Lower leg skin (tissue), 4 donors: ENCODE measurements at places on chromosomes 1 and 21.

DNA sequence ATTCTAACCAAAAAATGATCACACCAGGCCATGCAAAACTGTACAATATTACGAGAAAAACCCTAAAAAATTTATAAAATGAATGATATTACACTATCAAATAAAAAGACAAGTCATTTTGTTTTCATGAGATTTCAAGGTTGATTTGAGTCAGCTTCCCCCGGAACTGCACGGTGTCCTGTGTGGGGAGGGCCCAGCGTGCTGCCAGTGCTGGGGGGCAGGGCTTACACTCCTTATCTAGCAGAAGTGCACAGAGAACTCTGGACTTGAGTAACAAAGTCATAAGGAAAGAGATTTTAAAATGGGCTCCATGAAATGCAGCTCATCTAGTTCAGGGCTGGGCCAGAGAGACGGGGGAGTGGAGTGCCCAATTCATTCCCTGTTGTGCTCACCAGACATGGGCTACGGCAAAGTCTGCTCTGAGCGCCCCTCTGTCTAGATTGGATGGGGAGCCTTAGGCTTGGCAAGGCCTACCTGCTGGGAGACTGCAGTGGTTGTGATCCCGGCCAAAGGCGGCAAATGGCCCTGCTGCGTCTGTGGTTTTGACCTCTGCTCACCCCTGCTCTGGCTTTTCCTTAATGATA is 50.1 kb downstream of the COQ8A start:
- DNase-seq, result no peak

DNA sequence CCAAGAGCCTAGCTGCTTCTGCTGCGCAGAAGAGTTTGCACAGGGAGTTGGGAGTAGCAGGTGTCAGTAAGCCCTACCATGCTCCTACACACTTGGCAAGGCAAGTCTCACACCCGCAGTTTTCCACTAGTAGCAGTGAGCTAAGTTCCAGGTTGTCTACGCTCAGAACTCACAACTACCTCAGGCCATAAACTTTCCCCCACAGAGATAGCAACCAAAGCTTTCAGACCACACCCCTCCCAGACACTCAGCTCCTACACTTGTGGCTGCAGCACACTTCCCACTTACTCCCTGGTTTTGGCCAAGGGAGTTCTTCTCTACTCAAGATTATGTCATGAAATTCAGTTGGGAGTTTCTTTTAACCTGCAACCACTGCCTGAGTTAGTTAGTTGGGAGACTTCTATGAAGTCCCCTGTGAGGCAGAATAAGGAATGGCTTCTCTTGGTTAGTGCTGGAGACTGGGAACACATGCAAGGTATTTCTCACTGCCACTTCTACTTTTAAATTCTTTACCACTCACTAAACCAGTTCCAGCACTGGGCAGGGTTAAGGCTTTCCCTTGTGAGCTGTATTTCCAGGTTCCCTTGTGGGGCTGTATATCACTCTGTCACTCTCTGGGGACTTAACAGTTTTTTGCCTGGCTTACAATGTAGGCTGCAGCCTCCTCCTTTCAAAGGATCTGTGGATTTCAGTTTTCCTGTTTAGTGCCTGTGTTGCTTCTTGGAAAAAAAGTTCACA is 18.3 kb upstream of the MAB21L3 start:
- DNase-seq, result no peak

- no peak for DNase-seq
Observed at GRCh38 chr1:179794669-179795068, 51.6 kb downstream of the FAM163A start.

GRCh38 chr1:53590531-53591515 is 131.6 kb downstream of the DMRTB1 start:
- DNase-seq, result peak; percentile 56

DNA sequence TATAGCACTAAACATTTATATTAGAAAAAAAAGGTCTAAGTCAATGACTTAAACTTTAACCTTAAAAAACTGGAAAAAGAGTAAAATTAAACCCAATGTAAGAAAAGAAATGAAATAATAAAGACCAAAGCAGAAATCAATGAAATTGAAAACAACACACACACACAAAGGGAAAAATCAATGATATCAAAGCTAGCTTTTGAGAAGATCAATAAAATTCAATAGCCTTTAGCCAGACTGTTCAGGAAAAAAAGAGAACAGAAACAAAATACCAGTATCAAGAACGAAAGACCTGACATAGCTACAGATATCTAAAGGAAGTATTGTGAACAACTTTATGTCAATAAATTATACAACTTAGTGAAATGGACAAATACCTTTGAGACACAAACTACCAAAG is 7.1 kb downstream of the DHCR24 start:
- no peak for DNase-seq

DNA sequence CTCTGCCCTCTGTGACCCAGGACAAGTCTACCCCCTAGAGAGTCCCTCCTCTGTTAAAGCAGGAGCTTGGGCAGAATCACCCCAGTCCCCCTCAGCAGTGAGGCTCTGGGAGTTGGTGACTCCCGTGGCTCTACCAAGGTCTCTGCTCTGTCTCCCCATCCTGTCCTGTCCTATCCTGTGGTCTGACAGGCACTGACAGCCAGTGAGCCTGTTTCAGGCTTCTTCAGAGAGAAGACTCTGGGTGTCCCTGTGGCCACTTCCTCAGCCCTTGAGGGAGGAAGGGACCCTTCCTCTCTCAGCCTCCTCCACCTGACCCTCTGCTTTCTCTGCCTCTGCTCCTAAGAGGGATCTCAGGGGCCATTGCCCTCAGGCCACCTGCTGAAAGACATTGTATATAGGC is 148.7 kb downstream of the FCRL5 start:
- no peak for DNase-seq

DNA sequence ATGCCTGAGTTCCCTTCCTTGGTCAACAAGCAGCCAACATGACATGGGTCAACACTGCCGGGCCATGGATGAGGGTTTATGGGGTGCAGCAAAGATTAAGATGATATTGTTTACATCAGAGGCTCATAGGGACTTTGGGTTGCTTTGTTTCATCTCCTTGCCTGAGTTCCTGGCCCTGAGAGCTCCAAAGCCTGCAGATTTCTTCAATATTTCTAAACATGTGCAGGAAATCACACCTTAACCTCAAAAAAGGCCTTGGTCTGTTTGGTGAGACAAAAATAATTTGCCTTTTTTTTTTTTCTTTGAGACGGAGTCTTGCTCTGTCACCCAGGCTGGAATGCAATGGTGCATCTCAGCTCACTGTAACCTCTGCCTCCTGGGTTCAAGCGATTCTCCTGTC is 876 bp downstream of the SLAMF8 start:
- no peak for DNase-seq

DNA sequence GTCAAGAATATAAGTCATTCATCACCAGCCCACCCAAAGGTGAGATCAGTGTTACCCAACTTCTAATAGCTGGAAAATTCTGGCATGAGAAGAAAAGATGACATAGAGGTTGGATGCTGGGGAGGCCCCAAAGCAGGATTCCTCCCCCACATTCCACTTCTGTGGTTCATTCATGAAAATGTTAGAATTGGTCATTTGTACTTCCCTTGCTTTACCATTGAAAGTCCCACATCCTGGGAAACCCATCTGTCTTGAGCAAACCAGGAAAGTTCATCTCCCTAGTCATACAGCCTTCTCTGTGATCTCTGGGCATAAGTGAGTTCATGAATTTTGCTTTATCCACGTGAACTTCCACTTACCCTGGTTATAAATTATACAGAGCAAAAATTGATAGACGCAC is 66.8 kb downstream of the SERINC2 start:
- DNase-seq, result no peak

GRCh38 chr1:31155216-31155806 is 84.4 kb downstream of the NKAIN1 start:
- peak; percentile 92 for DNase-seq

GRCh38 chr21:15531986-15532385 is 197.8 kb upstream of the USP25 start:
- DNase-seq, result no peak

DNA sequence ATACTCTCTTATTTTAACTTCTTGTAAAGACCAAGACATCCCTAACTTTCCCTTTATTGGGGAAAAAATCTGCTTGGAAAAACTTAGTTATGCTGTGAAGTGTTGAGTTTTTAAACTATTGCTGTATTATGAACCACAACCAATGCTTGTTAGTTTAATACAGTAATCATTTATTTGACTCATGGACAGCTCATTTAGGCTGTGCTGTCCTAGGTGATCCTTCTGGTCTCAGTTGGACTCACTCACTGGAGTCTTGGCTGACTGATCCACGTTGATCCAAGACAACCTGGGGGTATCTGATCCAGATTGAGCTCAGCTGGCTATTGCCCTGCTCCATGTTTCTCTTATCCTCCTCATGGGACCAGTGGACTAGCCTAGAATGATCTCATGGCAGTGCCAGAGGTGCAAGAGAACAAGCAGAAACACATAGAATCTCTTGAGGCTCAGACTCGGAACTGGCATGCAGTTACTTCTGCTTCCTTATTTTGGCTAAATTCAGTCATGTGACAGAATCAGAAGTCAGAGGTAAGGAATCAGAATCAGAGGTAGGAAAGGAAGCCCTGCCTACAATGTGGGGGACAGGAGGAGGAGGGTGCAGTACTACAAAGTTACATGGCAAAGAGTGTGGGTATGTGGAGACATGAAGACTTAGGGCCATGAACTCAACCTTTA is 156.5 kb downstream of the FGGY start:
- no peak for DNase-seq

GRCh38 chr1:147808025-147808424 is 47.6 kb upstream of the GJA5 start:
- DNase-seq, result no peak

- no peak for DNase-seq
Observed at GRCh38 chr21:38849776-38850175, 44.0 kb downstream of the ETS2 start.

- DNase-seq, result peak; percentile 81
Observed at GRCh38 chr21:25934771-25935224, 200.0 kb downstream of the GABPA start.

GRCh38 chr1:144101397-144102045 is 129.7 kb upstream of the FAM72C start:
- peak; percentile 91 for DNase-seq

DNA sequence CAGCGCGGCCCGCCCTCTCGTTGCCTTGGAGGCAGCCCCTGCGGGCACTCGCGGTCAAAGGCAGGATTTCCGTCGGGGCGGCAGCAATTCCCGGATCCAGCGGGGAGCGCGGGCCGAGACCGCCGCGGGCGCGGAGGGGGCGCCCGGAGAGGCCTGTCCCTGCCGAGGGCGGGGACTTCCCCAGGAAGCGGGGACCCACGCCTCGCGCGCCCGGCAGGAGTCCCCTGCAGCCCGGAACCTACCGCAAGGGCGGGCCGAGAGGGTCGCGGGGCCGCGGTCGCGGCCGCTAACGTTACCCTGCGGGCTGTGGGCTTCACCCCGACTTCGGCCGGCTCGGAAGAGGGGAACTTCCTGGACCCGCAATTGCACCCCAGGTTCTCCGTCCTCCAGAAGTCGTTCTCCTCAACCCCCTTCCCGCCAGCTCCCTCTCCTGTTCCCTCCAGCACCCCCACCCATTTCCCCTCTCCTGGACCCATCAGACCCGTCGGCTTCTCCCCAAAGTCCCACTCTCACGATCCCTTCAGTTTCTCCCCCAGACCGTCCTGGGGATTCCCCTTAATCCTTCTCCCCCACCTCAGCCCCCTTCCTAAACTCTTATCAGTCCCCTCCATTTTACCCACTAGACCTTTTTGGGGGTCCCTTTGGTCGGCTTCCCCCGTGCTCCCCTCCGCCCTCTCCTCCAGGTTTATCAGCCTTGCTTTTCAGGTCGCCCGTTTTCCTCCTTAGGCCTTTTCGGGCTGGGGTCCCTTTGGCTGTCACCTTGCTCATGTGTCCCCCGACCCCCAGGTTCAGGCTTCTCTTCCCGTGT is 604 bp downstream of the FGR start:
- no peak for DNase-seq

- DNase-seq, result no peak
Observed at GRCh38 chr1:213976665-213977485, 10.9 kb upstream of the PROX1 start.

DNA sequence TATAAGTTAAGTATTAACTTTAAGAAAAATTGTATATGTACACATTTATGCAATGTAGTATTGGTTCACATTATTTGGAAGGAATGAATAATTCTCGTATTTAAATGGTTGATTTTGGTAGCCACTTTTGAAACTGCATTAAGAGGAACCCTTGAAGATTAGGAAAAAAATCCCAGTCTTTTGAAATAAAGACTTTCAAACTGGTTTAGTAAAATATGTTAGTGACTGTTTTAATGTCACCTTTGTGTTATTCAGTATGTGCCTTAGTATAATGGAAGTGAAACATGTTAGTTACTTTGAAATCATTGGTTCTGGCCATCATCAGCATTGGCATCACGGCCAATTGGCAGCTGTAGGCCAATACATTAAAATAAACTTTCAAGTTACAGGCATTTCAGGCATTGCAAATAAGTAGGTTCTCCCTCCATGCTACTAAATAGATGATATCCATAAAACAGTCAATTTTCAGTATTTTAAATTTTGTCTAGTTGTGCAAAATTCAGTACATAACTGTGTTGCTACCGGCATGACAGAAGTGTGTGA is 4.4 kb downstream of the MIER1 start:
- DNase-seq, result no peak

- peak; percentile 49 for DNase-seq
Observed at GRCh38 chr1:15430787-15431570, 7.3 kb upstream of the CTRC start.

GRCh38 chr1:94079080-94079940 is 41.6 kb downstream of the ABCA4 start:
- no peak for DNase-seq

- peak; percentile 84 for DNase-seq
Observed at GRCh38 chr1:203268901-203269653, 36.2 kb upstream of the BTG2 start.

GRCh38 chr1:82578086-82578726 is 777.5 kb downstream of the ADGRL2 start:
- no peak for DNase-seq

- DNase-seq, result no peak
Observed at GRCh38 chr1:181159451-181160140, 71.1 kb downstream of the IER5 start.

- no peak for DNase-seq
Observed at GRCh38 chr1:159817276-159818041, 9.2 kb upstream of the SLAMF8 start.

- no peak for DNase-seq
Observed at GRCh38 chr1:182198006-182198605, 136.6 kb upstream of the ZNF648 start.

GRCh38 chr1:226679853-226680516 is 59.1 kb downstream of the ITPKB start:
- DNase-seq, result peak; percentile 98

DNA sequence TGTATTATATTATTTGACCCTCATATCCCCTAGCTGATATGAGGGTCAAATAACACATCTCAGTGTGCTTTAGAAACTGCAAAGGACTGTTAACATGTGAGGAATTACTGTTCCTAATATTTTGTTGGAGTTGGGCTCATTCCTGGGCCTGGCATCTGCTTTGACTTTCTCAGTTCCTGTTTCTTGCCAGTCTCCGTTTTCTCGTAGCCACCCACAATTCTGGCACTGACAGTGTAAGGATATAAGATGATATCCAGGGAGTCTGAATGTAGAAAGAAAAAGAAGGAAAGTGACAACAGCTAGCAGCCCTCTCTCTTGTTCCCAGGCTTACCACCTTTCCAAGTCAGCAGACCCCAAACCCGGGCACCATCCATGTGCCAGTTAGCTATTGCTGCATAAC is 54.4 kb upstream of the SCMH1 start:
- DNase-seq, result peak; percentile 40

- no peak for DNase-seq
Observed at GRCh38 chr1:178528228-178528952, 15.5 kb downstream of the TEX35 start.
